ENCODE measurements at places on chromosomes 5 and 9. TPM values are rescaled to one million over a fixed set of nuclear protein-coding genes. Genes with fewer than 3 reads are reported as not detected.

The PRRX2 gene
- total RNA-seq = 9.4 TPM

The NR5A1 gene
- total RNA-seq = not detected

The KIF24 gene
- 2.6 TPM for total RNA-seq

The SAXO1 gene
- total RNA-seq = 0.10 TPM

The PCDHB11 gene
- total RNA-seq = 3.5 TPM

The CDKN2A gene
- total RNA-seq = 0.30 TPM

The TIMD4 gene
- total RNA-seq = 1.4 TPM

The MAN1B1 gene
- total RNA-seq = 39.5 TPM

The TGFBI gene
- 136 TPM for total RNA-seq

The FOXI1 gene
- 0.10 TPM for total RNA-seq

The SLC46A2 gene
- total RNA-seq = 1.2 TPM

The CBY3 gene
- total RNA-seq = not detected

The SLC34A1 gene
- total RNA-seq = not detected

The LOX gene
- total RNA-seq = 170 TPM

The OR1J4 gene
- not detected for total RNA-seq

The GABBR2 gene
- 0.39 TPM for total RNA-seq

The SHROOM1 gene
- 1.2 TPM for total RNA-seq

The GAPT gene
- total RNA-seq = 1.2 TPM

The LHX3 gene
- total RNA-seq = 0.10 TPM
